Adrenal gland (tissue), 19 donors: ENCODE measurements at places on chromosomes 7 and 10.
A peak's percentile ranks its signal among the peaks of the same experiment; 100 is the strongest.

DNA sequence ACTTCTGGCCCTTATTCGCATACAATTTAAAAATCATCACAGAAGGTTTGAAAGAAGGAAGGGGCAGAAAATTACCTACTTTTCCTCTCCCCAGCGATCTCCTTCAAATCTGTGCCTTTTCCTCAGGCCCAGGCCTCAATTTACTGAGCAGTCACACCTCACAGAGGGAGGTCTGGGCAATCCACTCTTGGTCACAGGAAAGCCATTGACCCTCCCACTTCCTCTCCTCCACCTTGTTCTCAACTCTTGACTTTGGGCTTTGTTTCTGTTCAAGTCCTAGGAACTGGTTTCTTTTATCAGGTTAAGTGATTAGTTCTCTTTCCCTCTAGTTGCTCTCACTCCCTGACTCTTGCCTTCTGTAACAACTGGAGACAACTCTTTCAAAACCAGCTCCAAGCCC, 37.0 kb upstream of the ATRNL1 start:
- no peak overlapping the region for H3K4me3 ChIP-seq
- no peaks in the 10 kb centered on the region for H3K27me3 ChIP-seq
- H3K36me3 ChIP-seq: no peaks in the 10 kb centered on the region
- peaks cover 3% of the 10 kb centered on the region for H3K4me1 ChIP-seq

DNA sequence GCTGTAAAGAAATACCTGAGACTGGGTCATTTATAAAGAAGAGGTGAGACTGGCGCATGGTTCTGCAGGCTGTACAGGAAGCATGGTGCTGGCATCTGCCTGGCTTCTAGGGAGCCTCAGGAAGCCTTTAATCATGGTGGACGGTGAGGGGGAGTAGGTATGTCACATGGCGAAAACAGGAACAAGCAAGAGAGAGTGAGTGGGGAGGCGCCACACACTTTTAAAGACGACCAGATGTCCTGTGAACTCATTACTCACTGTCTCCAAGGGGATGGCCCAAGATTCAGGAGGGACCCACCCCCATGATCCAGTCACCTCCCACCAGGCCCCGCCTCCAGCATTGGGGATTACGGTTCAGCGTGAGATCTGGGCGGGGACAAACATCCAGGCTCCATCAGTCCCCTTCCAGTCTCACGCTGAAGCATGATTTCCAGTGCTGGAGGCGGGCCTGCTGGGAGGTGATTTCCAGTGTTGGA, 3.2 kb downstream of the ZNF316 start:
- DNase-seq: no peak
- H3K27me3 ChIP-seq: no peaks in the 10 kb centered on the region
- H3K4me1 ChIP-seq: no peaks in the 10 kb centered on the region

GRCh38 chr10:15189133-15189885, 20.8 kb upstream of the NMT2 start:
- DNase-seq: no peak
- no peaks in the 10 kb centered on the region for H3K4me1 ChIP-seq
- H3K27ac ChIP-seq: no peak overlapping the region

GRCh38 chr7:103685646-103686045, 239.6 kb upstream of the SLC26A5 start:
- no peaks in the 10 kb centered on the region for H3K4me1 ChIP-seq
- no peak overlapping the region for H3K27ac ChIP-seq
- no peaks in the 10 kb centered on the region for H3K36me3 ChIP-seq

GRCh38 chr7:25891591-25891990, 260.4 kb upstream of the NFE2L3 start:
- peaks cover 21% of the 10 kb centered on the region for H3K4me1 ChIP-seq
- DNase-seq: no peak
- H3K4me3 ChIP-seq: no peak overlapping the region
- no peak overlapping the region for H3K27ac ChIP-seq
- H3K36me3 ChIP-seq: no peaks in the 10 kb centered on the region
- H3K27me3 ChIP-seq: no peaks in the 10 kb centered on the region

- peak overlapping the region; percentile 95 for H3K27ac ChIP-seq
- no peaks in the 10 kb centered on the region for H3K27me3 ChIP-seq
- peak; percentile 69 for DNase-seq
These were observed 9.2 kb upstream of the CPA1 start for GRCh38 chr7:130371046-130371445.

GRCh38 chr10:5404208-5405041, at the start of gene TUBAL3:
Gene TUBAL3, minus strand, starts transcription at chr10:5404828. Its CDS starts 36 bp downstream, at chr10:5404792.
- DNase-seq: no peak
- H3K4me1 ChIP-seq: no peaks in the 10 kb centered on the region
- H3K27me3 ChIP-seq: no peaks in the 10 kb centered on the region
- no peaks in the 10 kb centered on the region for H3K36me3 ChIP-seq
- no peak within 1 kb of the TSS for H3K4me3 ChIP-seq

- H3K36me3 ChIP-seq: no peaks in the 10 kb centered on the region
- H3K4me3 ChIP-seq: no peak overlapping the region
- no peak overlapping the region for H3K27ac ChIP-seq
- no peak for DNase-seq
- H3K4me1 ChIP-seq: no peaks in the 10 kb centered on the region
These were observed 9.1 kb upstream of the MCM10 start for GRCh38 chr10:13152296-13152695.

DNA sequence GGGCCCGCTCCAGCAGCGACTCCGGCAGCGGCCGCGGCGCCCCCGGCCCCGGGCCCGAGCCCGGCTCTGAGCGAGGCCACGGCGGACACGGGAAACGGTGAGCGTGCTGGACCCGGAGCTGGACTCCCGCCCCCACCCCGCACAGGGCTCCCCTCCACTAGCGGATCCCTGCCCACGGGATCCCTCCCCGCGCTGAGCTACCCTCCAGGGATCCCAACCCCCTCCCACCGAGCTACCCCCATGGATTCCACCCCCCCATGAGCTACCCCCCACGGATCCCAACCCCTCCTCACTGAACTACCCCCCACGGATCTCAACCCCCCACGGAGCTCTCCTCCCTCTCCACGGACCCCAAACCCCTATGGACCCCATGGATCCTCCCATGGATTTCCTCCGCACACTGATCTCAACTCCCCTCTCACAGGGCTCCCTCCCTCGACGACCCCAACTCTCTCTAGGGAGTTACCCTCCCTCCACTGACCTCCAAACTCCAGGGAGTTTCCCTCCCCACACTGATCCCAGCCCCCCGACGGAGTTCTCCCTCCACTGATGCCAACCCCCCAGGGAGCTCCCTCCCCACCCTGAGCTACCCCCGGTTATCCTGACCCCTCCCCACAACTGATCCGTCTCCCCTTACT, 20.6 kb upstream of the HSPB1 start:
- H3K4me3 ChIP-seq: peak overlapping the region; percentile 22
- H3K36me3 ChIP-seq: no peaks in the 10 kb centered on the region
- no peak overlapping the region for H3K27ac ChIP-seq
- H3K27me3 ChIP-seq: no peaks in the 10 kb centered on the region
- peaks cover 8% of the 10 kb centered on the region for H3K4me1 ChIP-seq

DNA sequence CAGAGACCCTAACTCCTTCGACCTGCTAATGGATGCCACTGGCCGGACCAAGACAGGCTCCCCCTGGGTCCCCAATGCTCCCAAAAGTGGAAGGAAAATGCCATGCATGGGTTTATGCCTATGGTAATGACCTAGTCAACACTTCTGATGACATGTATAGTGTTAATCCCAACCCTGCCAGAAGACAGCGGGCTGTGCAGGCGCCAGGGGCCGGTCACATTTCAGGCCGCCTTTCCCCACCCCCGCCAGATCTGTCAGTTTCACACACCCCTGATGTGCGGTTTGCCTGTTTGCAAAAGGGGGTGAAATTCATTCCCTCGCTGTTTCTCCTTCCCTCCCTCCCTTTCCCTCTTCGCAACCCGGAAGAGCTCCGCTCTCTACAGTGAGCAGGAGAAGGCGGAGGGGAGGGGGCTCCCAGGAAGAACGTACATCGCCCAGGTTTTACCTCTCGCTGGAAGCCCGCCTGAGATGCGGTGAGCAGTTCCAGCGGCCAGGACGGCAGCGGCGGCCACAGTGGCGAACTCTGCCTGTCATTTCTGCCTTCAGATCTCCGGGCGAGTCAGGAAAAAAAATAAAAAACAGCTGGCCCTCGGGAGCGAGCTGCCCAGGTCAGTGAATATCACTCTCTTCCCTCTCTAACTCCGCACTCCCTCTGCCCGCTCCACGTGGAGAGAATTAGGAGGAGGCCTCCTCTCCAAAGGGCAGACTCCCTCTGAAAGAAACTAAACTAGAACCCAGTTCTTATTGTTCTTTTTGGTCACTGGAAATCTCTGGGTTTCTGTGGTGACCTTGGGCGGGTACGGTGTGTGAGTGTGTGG, 9.4 kb upstream of the GATA3 start:
- peaks cover 12% of the 10 kb centered on the region for H3K4me1 ChIP-seq
- no peak overlapping the region for H3K27ac ChIP-seq
- H3K4me3 ChIP-seq: no peak overlapping the region

GRCh38 chr7:43294080-43294630, 181.7 kb downstream of the HECW1 start:
- DNase-seq: peak; percentile 67
- H3K4me3 ChIP-seq: no peak overlapping the region
- no peak overlapping the region for H3K27ac ChIP-seq
- no peaks in the 10 kb centered on the region for H3K36me3 ChIP-seq
- no peaks in the 10 kb centered on the region for H3K4me1 ChIP-seq
- H3K27me3 ChIP-seq: no peaks in the 10 kb centered on the region

DNA sequence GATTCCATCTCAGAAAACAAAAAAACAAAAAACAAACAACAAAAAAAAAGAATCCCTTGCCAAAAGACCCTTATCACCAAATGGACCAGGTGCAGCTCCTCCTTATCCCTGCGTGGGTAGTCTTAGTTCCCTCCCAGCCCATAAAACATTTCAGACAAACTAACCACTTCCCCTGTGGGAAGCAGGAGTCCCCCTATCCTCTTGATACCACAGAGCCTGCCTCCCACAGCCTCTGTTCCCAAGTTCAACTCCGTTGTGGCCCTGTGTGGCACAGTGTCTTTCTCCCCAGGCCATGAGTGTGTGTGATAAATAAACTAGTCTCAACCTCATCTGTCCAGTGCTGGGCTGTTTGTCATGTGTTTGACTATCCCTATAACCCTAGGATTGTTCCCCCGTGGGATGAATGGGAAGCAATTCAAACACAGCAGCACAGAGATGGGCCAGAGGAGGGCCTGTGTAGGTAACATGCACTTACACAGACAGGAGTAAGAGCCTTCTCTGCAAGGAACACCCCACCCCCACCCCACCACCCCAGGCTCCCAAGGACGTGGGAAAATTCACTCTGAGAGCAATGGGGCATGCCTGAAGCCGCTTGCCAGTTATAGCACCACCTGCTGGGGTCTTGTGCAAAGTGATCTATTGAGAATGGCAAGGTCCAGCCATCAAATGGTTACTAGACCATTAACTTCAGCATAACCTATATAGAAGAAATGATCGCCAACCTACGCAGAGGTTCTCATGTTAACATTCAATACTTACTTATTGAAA, 147.1 kb upstream of the GHITM start:
- H3K27me3 ChIP-seq: no peaks in the 10 kb centered on the region
- H3K4me1 ChIP-seq: no peaks in the 10 kb centered on the region
- H3K4me3 ChIP-seq: no peak overlapping the region
- peak; percentile 25 for DNase-seq
